ENCODE measurements at places on chromosomes 7 and 10. TPM values are rescaled to one million over a fixed set of nuclear protein-coding genes. Genes with fewer than 3 reads are reported as not detected.

GRCh38 chr10:61609701-61610100, 53.0 kb upstream of the CABCOCO1 start:
- no peak for DNase-seq

DNA sequence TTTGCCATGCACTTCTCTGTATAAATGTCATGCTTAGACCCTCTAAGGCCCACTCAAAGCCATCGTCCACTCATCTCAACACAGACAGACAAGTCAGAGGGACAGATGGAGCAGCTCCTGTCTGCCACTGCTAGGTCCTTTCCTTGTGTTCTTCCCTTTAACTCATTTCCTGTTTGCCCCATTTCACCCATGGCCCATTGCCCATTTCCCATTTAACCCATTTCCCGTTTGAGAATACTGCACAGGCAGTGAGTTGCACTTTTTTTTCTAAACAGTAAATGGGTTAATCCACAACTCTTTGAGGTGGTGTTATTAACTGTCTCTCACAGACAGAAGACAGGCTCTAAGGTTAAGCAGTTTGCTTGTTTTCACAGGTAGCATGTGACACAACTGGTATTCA, 179.3 kb downstream of the NPSR1 start:
- no peak for DNase-seq

- DNase-seq, result peak; percentile 65
Measured at GRCh38 chr10:43372765-43373361, 1.4 kb downstream of the FXYD4 start.

- DNase-seq, result no peak
Measured at GRCh38 chr7:158017111-158018097, 570.2 kb downstream of the PTPRN2 start.

DNA sequence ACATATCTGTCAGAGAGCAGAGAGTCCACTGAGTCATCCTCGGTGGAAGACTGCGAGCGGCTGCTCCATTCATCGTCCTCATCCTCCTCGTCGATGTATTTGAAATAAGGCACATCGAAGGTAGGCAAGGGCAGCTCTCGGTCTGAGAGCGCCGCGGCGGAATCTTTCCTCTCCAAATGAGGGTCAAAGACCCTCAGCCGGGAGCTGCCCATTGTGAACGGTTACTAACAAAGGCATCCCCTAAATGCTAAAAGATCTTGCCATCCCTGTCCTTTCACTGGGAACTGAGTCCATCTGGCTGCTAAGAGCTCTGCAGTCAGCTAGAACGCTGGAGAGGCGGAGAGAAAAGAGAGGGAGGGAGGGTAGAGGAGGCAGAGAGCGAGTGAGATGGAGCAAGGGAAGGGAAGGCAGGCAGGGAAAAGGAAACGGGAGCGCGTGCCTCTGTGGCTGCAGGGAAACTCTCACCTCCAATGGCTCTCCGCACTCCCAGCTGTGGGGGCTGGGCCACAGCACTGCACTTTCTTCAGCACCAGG, 163.4 kb downstream of the RAPGEF5 start:
- peak; percentile 83 for DNase-seq

DNA sequence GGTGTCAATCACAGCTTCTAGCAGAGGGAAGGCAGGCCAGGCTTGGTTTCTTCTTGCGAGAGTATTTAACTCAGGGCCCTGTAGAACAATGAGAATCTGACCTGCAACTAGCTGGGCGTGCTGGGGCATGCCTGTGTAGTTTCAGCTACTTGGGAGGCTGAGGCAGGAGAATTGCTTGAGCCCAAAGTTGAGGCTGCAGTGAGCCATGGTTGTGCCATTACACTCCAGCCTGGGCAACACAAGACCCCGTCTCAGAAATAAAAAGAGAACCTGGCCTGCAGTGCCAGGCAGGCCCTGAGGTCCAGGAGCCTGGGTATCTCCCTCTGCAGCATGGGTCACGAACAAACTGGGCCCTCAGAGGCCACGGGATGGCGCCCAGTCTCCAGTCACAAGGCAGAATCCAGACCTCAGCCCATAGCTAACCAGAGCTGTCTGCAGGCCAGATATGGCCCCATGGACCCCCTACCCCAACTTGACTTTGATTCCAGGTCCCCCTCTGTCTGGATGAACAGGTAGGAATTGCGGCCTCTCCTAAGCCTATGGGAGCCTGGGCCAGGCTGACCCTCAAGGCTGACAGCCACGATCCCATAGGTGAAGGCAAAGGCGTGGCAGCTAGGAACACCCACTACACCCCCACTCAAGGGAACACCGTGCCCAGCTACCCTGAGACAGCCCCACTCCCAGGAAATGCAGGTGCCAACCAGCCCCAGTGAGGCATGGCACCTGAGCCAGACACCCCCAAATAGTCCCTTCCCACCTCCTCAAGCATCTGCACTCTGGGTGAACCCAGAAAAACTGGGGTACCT, 102.7 kb upstream of the TNRC18 start:
- no peak for DNase-seq

- DNase-seq, result no peak
Measured at GRCh38 chr10:60757420-60757895, 20.8 kb upstream of the CDK1 start.

DNA sequence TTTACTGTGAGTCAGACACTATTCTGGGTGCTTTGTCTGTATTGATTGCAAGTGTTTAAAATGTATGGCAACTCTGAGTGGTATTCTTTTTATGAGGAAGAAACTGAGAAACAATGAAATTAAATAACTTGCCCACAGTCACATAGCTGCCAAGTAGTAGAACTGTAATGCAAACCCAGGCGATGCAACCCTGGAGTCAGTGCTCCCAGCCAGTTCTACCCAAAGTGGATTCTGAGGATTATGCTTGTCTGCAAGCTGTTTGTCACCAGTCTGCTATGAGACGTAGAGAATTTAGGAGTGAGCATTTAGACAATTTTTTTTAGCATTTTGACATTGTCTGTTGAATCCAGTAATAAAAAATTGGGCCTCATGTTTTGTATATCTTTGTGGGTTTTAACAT, 306.0 kb upstream of the LRGUK start:
- no peak for DNase-seq

FFAR4 gene
- not detected for total RNA-seq

- DNase-seq, result no peak
Measured at GRCh38 chr10:62814756-62815380, 1.3 kb downstream of the EGR2 start.

DNA sequence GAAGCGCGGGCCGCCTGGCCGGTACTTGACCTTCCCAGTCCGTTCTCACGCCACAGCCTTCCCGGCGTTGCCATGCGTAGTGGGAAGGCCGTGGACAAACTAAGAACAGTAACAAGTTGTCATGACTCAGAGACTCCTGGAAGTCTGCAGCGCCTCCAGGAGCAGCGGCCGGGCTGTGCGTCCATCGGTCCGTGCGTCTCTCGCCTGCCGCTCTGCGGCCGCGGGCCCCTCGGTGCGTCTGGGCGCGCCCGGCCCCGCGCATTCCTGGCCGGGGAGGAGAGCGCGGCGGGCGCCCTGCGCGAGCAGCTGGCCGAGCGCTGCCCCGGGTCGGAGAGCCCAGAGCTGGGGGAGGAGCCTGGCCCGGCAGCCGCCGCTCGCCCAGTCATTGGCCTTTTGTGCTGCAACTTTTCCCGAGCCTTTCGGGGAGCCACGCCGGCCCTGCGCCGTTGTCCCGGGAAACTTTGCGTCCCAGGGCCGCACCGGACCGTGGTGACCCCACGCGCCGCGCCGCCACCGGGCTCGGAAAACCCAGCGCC, 123.7 kb downstream of the TACC2 start:
- DNase-seq, result peak; percentile 23

DNA sequence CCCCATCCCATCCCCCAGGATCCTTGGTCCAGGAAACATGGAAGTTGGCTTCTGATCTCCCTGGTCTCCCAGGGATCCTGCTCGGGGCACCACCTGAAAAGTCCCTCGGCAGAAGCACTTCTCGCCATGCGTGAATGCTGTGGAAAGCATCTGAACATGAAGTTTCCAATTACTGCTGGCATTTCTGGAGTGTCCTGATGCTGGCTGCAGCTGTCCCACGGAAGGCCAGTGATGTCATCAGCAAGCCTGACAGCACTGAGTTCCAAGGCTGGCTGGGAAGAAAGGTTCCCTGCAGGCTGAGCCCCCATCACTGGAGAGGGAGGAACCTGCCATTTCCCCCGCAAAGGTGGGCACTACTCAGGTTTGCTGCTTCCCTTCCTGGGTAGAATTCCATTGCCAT, 71.4 kb downstream of the KCNMA1 start:
- no peak for DNase-seq

DNA sequence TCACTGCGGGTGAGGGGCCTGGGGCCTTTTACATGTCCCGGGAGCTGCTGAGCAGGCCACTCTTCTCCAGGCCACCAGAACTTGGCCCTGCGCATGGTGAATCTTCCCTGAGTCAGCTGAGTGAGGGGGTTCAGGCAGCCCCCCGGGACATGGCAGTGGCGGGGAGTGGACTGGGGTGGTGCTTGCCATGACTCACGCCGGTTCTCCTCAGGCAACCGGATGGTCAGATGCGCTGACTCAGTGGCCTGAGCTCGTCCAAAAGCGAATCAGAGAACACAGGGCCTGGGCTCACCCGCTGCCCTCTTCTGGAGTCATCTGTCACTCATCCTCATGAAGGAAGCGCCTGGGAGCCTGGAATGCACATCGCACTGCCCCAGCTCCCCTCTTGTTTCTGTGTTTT, 33.5 kb downstream of the HTRA1 start:
- DNase-seq, result peak; percentile 42

DNA sequence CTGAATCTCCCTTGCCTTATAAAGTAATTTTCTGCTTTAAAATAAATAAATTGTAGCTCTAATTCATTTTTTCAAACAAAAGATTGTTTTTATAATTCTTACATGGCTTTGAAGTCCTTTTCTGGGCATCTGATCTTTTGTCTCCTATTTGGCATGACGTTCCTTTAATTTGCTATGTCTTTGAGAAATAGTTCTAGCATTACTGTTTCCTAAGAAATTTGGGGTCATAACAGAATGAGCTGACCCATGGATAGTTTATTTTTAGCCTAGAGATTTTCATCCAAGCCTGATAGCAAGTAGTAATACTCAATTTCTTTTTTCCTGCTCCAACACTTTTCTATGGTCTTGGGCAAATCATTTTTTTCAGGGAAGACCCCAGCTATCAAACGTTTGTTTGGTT, 31.4 kb downstream of the CCDC71L start:
- no peak for DNase-seq

GRCh38 chr7:70325509-70326101, 727.3 kb downstream of the AUTS2 start:
- DNase-seq, result no peak

AP1S1 gene
- total RNA-seq, result 93.4 TPM

DNA sequence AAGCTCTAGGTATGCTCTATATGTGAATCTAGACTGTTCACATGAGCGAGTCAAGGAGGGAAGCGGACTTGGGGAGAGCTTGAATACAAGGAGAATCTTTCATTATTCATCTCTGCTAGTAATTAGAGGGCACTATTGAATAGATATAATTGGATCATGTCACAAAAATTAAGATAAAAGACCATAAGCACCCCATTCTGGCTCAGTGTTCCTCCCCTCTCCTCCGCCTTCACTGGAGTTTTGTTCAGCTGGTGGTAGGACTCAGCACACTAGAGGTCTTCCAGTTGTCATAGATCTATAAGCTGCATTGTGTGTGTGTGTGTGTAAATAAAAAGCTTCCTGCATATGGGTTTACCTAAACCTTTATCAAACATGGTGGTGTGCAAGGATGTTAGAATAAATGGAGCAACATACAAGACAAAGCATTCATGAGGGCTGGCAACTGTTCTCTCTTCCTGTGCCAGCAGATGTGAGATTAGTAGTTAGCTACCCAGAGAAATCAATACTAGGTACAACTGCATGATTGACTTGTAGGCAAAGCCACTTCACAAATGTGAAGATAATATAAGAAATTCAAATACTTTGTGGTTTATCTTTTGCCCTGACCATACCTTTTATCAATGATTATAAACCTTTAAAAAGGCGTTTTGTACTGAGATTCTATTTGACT, 142.6 kb downstream of the CREB5 start:
- DNase-seq, result no peak

CRHR2 gene
- 1.1 TPM for total RNA-seq

GRCh38 chr7:93337052-93337451, 104.9 kb downstream of the VPS50 start:
- DNase-seq, result no peak

HOXA9 gene
- not detected for total RNA-seq

PDGFA gene
- total RNA-seq, result 32.4 TPM

GRCh38 chr7:128902761-128903585, 7.5 kb downstream of the KCP start:
- no peak for DNase-seq

ECHS1 gene
- 28.2 TPM for total RNA-seq

DNA sequence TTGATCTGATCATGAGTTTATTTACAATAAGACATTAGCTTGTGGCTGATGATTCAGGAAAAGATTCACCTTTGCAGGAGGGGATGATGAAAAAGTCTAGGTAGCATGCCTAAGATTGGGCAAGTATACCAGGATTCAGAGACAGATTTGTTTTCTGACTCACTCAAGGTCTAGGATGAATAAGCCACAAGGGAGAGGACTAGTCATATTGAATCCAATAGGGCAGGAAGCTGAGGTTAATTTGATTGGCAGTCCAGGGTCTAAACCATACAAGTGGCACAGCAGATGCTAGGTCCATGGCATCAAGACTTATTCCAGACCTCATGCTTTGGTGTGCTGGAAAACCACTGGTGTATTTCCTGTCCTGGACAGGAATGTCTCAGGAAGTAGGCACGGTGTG, 1133.4 kb downstream of the XPNPEP1 start:
- DNase-seq, result no peak

ATP6V0A4 gene
- total RNA-seq, result 1.2 TPM

GRCh38 chr10:95628786-95629185, 27.7 kb downstream of the ALDH18A1 start:
- no peak for DNase-seq

ZPBP gene
- 0.47 TPM for total RNA-seq

- DNase-seq, result no peak
Measured at GRCh38 chr7:87204933-87205332, 14.6 kb downstream of the TMEM243 start.

VWDE gene
- 1.4 TPM for total RNA-seq

- no peak for DNase-seq
Measured at GRCh38 chr10:85861513-85862197, 504.9 kb downstream of the GRID1 start.

ADIRF gene
- total RNA-seq, result not detected

ADCYAP1R1 gene
- total RNA-seq, result 53.0 TPM

GRCh38 chr10:128147064-128147463, 20.8 kb upstream of the MKI67 start:
- no peak for DNase-seq

- no peak for DNase-seq
Measured at GRCh38 chr7:143914938-143915652, 13.1 kb upstream of the TCAF1 start.

NACAD gene
- total RNA-seq, result 5.5 TPM

DNA sequence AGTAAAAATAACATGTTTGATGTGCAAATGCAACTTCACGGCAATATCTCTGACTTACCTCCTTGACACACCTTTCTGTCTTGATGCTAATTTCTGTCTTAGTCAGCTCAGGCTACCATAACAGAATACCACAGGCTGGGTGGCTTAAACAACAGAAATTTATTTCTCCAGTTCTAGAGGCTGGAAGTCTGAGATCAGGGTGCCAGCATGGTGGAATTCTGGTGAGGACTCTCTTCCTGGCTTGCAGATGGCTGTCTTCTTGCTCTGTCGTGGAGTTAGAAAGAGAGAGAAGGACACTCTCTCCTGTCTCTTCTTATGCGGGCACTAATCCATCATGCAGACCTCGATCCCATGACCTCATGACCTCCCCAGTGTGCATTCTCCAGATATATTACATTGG, 134.9 kb downstream of the VTI1A start:
- no peak for DNase-seq

Data from occipital lobe (tissue), 3 donors.